Stimulated activated naive CD8-positive, alpha-beta T cell treated with anti-CD3 and anti-CD28 coated beads, Interleukin-15, amount 100 ng/mL, for 72 hours (primary cell): ENCODE measurements at places on chromosomes 7 and 10.

DNA sequence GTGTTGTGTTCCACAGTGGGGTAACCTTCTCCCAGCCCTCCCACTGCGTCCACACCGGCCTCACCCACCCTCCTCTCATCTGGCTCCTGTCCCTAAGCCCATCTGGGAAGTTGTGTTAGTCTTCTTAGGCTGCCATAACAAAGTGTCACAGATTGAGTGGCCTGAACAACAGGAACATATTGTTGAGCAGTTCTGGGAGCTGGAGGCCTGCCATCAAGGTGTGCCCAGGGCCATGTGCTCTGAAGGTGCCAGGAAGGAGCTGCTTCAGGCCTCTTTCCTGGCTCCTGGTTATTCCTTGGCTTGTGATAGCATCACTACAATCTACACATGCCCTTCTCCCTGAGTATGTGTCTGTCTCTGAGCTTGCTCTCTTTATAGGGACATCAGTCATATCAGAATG, 327.6 kb upstream of the COBL start:
- no peak for DNase-seq

DNA sequence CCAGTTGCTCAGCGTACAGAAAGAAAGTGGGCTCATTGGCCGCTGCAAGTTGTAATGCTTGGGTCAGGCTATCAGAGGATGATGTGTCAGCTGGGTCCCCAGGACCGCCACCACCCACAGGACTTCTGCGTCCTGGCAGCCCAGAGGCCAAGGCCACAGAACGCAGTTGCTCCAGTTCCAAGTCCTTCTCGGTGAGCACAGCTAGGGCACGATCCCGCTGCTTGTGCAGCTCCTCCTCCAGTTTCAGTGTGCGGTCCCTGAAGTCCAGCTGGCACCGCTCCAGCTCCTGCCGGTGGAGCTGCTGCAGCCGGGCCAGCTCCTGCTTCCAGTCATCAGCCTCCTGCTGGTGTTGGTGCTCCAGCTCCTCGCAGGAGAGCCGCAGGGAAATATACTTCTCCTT, 3.0 kb downstream of the GCC1 start:
- no peak for DNase-seq

GRCh38 chr10:126350216-126350992, 37.9 kb downstream of the ADAM12 start:
- no peak for DNase-seq

DNA sequence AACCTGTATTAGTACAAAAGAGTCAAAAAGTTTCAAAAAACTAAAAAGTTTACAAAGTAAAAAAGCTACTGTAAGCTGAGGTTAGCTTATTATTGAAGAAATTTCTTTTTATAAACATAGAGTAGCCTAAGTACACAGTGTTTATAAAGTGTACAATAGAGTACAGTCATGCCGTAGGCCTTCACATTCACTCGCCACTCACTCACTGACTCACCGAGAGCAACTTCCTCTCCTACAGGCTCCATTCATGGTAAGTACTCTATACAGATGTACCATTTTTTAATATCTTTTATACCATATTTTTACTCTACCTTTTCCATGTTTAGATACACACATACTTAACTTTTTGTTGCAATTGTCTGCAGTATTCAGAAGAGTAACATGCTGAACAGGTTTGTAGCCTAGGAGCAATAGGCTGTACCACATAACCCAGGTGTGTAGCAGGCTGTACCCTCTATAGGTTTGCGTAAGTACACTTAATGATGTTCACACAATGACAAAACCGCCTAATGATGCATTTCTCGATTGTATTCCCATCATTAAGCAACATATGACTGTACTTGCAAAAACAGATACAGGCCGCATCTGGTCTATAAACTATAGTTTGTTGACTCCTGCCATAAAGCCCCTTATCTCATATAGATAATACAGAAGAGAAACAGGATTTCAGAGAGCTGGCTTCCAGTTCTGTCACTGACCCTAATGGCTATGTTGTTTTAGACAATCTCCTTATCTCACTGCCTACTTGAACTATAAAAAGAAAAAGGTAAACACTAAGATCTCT, 438.8 kb downstream of the HTR7 start:
- no peak for DNase-seq
